Ovary (tissue), 10 donors: ENCODE measurements at places on chromosomes 7 and 10. TPM values are rescaled to one million over a fixed set of nuclear protein-coding genes. Genes with fewer than 3 reads are reported as not detected.

DNA sequence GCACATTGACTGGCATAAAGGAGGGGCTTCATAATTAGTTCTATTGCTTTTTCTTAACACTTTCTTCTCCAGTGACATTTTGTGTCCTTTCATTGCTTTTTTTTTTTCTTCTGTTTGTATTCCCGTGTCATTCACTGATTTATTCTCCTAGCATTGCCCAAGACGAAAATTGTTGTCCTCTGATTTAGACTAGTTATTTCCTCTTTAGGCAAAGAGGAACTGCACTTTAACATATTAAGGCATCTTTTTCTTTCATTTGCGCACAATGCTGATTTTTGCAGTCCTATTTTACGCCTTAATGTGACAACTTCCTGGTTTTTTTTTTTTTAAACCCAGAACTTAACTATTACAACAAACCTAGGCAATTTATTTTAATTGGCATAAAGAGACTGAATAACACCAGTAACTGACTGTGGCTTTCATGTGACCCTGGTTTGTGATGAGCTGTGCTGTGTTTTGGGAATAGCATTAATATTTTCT is 39.7 kb downstream of the ARID5B start:
- no peak for DNase-seq

BUD31 gene
- total RNA-seq = 86.9 TPM

FAM25A gene
- total RNA-seq = not detected

- DNase-seq = no peak
These were observed 6.8 kb downstream of the CYP26A1 start for GRCh38 chr10:93080350-93081046.

GRCh38 chr7:17882685-17883084 is 57.6 kb downstream of the SNX13 start:
- DNase-seq = no peak

- no peak for DNase-seq
These were observed 66.4 kb downstream of the NHLRC2 start for GRCh38 chr10:113920875-113921274.

DNA sequence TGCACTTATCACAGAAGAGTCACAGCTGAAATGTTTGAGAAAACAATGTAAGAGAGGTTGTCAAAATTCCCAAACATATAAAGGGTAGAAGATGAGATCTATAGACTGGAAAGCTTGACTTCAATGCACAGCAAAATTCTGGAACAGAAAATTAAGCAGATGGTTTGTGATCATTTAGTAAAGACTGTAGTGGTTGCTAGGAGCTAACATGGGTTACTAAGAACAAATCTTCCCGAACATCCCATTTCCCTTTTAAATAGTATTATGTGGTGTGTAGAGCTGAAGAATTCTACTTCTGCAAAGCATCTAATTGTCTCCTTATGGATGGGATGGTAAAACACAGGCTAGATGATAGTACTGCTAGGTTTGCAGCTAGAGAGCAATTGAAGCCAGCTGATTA is 312.3 kb downstream of the CAMK1D start:
- no peak for DNase-seq

DNA sequence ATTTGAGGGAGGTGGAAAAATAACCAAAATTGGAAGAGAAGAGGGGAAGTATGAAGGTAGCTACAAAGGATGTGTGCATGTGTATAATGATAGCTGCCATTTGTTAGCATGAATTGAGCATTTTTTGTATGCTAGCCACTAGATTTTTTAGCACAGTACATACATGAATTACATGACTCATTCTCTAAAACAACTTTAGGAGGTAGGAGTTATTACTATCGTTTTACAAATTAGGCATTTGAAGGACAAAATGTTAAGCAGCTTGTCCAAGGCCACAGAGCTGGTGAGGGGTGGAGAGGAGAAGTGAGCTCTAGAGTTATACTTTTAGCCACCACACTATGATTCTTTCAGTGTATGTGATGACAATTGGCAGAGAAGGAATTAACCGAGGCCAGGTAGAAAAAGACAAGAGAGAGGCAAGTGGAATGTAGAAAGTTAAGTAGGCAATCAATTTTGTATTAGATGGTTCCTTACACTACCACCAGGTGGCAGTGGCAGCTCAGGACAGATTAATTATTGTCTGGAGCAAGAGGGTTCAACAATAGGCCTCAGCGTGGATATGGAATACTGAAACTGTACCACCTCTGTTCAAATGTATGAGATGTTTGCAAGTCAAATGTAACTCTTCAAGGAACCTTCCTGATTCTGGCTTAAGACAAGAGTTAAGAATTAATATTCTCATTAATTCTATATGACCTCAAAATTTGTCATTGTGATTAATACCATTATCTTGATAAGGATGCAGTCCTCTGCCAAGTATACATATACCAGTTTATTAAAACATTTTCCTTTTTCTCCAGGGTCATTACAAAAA is 128.0 kb downstream of the MBL2 start:
- DNase-seq = no peak

PRKCQ gene
- 1.1 TPM for total RNA-seq

DNA sequence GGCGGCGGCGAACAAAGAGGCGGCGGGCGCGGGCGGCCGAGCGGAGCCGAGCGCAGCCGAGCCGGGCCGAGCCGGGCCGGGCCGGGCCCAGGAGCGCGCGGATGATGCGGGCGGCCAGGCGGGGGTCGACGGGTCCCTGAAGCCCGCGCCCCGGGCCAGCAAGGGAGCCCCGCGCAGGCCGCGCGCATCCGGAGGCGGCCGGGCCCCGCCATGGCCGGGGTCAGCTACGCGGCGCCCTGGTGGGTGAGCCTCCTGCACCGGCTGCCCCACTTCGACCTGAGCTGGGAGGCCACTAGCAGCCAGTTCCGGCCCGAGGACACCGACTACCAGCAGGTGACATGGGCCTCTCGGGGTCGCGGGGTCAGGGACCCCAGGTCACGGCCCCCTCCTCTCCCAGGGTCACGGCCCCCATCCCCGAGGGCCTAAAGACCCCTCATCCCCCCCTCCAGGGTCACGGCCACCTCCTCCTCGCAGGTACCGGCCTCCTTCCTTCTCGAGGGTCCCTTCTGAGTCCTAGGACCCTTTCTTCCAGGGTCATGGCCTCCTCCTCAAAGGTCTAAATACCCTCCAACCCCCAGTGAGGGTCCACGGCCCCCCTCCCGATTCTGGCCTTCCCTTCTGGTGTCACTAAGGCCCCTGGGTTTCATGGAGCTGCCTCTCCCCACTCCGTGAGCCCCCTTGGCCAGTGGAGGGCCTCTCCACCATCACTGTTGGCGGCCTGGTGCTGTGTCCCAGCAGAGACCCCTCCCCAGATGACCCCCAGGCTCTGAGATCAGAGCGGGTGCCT is at the start of gene TTYH3:
Gene TTYH3, plus strand, starts transcription at position 41 of the 787 bp plus-strand sequence. Its CDS starts 170 bp downstream, at position 211.
- peak; percentile 76 for DNase-seq

CLRN3 gene
- not detected for total RNA-seq
